NCI-H526 treated with DMSO at 0.1 percent for 48 hours (cell line): ENCODE measurements at places on chromosomes 11 and 22.

DNA sequence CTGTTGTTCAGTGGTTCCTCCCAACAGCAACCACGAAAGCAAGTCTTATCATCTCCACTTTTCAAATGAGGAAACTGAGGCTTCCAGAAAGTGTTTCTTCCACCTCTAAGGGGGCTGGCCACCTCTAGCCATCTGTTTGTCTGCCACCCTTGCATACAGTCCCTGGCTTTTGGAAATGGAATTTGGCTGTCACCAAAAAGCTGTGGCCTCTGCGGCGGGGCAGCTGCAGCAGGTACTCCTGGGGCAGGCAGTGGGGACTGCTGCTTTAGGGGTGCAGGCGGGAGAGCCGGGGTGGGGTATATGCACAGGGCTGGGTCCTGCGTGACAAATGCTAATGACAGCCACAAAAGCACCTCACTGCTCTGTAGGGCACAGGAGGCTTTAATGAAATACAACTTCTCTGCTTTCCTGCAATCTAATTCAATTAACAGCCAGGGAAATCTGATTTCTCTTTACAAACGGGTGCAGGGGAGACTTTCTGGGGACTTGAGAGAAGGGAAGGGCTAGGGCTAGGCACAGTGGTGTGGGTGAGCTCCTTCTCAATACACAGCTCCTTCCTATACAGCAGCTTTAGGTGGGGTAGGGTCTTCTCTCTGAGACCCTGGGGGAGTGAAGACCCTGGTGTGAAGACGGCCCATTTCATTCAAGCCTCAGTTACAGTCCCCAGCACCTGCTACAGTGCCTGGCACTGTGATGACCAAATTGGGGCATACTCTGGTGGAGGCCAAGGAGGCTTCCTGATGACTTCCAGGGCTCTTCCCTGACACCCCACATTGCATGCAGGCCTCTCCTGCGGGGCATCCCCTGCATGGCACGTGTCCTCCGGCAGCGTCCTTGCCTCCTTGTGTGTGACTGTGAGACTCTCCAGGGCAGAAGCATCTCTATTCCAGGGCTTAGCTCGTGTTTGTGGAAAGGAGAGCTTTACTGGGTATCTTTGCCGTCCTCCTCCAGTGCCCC is 161.6 kb downstream of the CEP164 start:
- DNase-seq, result no peak

DNA sequence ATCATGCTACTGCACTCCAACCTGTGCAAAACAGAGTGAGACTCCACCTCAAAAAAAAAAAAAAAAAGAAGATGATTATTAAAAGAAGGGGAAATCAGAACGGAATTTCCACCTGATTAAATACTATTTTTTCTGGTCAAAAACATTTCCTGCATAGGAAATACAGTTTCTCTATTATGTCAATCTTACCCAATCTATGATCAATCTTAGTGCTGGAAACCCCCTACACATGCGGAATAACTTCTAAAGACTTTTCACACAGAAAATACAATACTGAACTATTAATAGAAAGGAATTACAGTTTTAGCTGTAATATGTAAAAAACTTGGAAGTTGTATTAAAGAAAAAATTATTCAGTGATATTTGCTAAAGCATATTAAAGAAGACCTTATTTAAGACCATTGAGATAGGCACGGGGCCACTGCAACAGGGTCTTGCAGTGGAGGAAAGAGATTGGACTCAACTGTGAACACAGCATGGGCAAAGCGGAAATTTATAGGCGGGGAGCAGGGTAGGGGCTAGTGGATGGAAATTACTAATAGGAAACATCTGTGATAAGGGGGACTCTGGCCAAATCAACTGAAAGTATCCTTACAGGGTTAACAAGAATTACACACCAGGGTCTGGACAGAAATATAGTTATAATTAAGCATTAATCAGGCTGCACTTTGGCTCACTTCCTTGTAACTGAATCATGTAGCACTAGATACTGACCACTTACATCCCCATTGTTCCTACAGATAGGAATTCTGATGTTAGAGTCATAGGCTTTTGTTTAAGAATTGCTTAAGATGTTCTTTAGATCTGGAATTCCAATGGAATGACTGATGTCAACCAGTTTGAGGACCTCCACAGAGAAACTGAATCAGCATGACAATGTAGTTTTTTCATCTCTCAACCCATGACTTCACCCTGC is 411.5 kb upstream of the DDI1 start:
- DNase-seq, result no peak

DNA sequence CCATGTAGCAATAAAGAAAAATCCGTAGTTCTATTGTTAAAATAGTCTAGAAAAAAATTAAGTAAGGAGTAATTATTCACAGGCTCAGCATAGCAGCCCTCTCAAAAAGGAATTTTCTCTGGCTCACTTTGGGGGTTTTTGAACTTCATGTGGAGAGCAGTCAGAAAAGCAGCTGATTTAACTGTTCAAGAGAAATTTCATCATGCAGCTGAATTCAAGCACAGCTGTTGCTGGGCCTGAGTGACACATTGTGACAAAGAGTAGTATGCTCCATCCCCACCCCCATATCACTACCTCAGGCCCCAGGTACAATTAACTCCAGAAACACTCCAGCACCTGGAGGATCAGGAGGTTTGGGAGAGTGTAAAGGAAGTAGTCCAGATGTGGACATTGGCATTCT is 272.1 kb downstream of the FAM76B start:
- no peak for DNase-seq

DNA sequence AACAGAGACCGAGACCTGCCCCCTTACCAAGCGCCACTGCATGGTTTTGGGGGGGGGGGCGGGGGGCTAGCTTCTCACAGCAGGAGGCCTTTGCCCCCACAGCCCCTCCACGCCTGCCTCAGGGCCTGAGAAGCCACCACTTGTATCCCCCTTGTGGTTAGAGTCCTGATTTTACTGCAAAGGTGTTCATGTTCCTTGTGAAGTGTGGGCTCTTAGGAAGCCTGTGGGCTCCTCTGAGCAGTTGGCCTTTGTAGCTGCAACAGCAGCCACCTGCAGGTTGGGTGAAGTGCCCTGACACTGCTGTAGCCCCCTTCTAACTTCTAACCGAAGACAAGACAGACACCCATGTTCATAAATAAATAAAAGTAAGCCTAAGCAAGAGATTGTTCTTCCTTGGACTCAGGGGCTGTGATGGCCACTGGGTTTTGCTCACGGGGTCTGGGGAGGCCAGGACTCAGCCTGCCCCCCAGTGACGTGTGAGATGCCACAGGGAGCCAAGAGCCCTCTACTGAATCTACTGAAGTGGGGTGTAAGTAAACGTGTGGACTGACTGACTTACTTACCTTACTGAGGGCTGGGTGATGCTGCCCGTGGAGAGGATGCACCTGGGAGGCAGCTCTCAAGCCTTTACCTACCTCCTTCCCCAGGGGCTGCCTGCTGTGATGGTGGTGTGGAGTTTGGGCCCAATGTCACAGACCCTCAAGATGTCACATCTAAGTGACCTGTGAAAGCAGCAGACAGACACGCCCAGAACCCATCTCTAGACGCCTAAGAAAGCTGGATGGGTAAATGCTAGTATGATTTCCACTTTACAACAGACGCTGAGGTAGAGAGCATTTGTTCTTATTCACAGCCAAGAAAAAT is 25.8 kb downstream of the USP35 start:
- DNase-seq, result no peak

GRCh38 chr11:32382339-32383049 is 52.8 kb downstream of the WT1 start:
- DNase-seq, result no peak

GRCh38 chr11:76369406-76369805 is 11.5 kb downstream of the THAP12 start:
- DNase-seq, result peak; percentile 77

DNA sequence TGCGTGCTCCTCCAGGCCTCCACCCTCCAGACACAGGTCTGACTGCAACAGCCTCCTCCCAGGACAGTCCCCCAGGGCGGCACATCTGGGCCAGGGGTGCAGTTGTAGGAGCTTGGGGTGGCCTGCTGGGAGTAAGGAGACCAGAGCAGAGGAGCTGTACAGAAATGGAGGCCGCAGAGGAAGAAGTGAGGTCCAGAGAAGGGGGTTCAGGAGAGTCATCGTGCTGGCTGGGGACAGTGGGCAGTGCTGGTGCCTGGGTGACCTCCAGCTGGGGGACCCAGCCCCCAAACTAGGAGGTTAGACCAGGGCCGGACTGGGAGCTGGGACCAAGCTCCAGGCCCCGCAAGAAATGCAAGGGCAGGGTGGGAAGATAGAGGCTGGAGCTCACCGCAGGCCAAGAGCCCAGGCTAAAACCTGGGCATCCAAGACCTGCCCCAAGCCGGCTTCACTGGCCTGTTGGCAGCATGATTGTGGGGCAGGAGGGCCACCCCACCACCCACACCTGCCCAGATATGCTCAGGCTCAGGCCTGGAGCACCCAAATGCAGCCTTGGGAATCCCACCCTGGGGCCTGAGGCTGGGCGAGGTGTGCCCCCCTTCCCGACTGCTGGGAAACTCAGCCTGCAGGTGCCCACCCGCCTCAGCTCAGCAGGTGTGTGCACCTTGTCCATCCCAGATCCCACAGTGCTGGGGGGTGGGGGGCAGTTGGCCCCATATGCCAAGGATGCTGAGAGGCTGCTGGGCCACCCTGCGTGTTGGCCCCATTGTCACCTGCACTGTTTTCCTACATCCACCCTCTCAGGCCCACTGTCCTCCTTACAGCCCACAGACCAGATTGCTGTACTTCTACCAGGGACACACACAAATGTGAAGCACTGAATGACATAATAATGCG is 96.9 kb downstream of the MORC2 start:
- DNase-seq, result no peak

DNA sequence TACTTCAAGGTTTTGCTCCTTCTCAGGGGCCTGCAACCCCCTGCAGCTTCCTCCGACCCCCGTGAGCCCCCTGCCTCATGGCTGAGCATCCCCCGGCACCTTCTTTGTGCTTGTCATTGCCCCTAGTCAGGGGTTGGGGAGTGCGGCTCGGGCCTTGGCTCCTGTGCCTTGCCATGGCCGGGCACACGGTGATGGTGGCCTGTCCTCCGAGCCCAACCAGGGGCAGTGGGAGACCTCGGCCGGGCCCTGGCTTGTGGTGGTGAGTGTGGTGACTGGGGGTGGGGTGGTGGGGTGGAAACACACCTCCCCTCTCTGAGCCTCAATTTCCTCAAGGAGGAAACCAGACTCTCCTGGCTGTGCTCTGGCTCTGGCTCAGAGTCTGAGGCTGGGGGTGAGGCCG is 1.5 kb upstream of the MRGPRG start:
- no peak for DNase-seq

- no peak for DNase-seq
These were observed 12.9 kb upstream of the LRRC32 start for GRCh38 chr11:76683161-76684095.

DNA sequence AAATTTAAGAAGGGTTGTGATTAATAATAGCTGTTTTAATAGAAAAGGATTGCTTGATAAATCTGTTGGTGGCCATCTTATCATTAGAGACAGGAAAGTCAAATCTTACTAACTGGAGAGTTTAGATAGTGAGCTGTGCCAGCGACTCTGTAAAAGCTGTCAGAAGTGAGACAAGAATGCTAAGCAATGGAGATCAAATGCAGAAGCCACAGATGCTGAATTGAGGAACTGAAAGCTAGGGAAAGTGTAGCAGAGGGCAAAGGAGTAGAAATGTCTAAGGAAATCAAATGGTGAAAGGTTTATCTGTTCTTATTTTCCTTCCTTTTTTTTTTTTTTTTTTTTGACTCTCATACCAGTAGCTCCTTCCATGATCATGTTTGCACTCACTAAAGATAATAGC is 13.7 kb downstream of the MS4A13 start:
- DNase-seq, result no peak

DNA sequence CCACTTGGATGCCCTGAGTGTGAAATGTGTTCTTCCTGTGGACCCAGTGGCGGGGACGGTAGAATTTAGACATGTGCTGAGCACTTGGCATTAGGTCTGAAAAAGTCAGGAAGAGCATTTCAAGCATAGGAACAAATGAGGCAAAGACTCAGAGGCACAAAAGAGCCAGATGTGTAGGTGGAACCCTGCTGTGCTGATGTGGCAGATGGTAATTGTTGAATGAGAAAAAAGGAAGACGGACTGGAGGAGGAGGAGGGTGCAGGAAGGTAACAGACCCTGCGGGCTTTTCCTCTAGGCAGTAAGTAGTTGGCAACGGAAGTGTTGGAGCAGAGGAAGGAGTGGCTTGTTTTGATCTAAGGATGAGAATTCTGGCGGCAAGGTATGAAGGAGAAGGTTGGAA is 985.8 kb downstream of the TBC1D22A start:
- no peak for DNase-seq

- DNase-seq, result no peak
These were observed 83.0 kb downstream of the TMPRSS5 start for GRCh38 chr11:113623114-113623513.

- peak; percentile 79 for DNase-seq
These were observed 1.0 kb upstream of the SESN3 start for GRCh38 chr11:95231881-95232605.

DNA sequence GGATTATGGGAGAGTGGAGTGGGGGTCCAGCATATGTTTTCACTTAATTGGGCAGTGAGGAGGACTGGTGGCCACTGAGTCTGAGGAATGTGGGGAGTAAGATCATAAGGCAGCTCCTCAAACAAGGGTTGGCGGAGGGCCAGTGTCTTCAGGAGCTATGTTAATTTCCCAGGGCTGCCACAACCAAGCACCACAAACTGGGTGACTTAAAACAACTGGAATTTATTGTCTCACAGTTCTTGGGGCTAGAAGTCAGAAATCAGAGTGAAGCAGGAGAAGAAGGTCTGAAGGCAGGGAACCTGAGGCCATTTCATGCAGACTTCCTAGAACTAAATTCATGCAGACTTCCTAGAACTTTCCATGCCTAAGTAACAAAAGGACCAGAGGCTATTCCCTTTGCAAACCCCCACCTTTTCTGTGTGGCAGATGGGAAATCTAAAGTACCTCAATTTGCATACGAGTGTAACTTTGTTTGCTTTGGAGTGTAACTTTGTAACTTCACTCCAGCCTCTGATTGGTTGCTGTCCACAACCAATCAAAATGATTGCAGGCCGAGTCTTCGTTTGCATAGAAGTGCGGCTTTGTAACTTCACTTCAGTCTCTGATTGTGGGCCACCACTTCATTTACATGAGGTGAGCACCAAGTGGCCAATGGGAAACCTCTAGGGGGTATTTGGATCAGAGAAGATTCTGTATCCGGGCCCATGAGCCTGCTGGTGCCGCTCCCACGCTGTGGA is 50.5 kb upstream of the ZBED5 start:
- peak; percentile 15 for DNase-seq

- DNase-seq, result no peak
These were observed 119.9 kb upstream of the RASSF10 start for GRCh38 chr11:12889243-12889642.
